LoVo (cell line): ENCODE measurements at places on chromosomes 16 and 17.

GRCh38 chr17:13490906-13491482, 110.7 kb downstream of the HS3ST3A1 start:
- DNase-seq = no peak

GRCh38 chr16:4570688-4571321, 14.7 kb downstream of the C16orf96 start:
- DNase-seq = no peak

DNA sequence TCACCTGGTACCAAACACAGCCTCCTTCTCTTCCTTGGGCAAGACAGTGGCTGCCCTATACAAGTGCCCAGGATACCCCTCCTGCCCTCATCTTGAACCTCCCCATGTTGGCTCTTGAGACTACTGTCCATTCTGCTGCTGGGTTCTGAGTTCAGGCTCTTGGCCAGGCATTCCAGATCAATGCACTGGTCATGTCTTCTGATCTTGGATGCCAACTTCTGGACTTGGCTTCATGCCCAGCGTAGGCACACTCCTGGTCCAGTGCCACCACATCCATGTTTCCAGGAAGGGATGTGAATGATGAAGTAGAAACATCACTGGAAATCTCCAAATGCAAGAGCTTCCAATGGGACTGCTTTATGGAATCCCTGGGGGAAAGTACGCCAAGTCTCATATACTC, 51.5 kb downstream of the DYNLRB2 start:
- no peak for DNase-seq

GRCh38 chr16:57867000-57867561, 64.8 kb upstream of the KIFC3 start:
- no peak for DNase-seq

- DNase-seq = no peak
These were observed 3.3 kb downstream of the SLC6A4 start for GRCh38 chr17:30232015-30232823.

DNA sequence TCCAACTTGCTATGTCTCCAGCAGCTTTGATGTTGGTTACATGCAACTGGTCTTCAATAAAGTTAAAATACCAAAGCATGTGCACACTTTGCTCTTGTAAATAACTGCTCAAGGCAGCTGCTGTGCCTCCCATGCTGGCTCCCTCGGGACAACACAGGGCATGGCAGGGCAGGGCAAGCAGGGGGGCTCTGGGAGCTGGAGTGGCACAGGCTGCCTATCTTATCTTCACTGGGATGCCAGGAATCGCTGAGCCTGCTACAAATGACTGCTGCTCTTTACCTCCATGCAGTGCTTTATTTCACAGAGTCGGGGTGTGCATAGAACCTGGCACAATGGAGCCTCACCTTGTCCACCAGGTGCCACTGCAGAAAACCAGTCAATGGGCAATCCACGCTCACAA, 21.8 kb downstream of the PEMT start:
- DNase-seq = no peak

DNA sequence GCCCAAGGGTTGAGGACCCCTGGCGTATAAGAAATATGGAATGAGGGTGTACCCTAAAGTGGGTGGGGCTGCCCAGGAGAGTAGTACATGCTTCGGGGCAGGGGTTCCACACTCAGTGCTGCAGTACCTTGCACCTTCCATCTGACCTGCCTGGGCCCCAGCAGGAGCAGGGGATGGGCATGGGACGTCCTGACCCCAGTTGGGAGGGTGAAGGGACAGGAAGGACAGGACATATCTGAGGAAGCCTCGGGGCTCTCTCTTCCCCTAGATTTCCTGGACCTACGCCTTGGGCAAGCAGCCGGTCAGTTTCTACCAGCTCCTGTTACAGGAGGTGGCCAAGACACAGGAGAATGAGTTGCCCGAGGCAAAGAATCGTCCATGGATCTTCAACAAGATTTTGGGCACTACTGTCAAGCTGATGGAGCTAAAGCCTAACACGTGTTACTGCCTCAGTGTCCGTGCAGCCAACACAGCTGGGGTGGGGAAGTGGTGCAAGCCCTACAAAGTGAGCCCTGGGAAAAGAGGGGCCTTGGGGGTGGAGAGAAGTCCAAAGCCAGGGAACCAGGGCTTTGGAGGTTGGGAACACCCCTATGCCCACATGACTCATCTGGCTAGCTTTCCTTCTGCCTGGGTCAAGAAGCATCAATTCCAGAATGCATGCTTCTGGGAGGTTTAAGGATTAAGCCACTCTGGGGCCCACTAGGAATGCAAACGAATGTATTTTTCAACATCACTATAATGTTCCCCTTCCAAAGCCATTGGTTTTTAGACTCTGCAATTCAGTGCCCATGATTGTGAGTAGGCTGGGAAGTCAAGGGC, 7.9 kb downstream of the FNDC8 start:
- DNase-seq = no peak

DNA sequence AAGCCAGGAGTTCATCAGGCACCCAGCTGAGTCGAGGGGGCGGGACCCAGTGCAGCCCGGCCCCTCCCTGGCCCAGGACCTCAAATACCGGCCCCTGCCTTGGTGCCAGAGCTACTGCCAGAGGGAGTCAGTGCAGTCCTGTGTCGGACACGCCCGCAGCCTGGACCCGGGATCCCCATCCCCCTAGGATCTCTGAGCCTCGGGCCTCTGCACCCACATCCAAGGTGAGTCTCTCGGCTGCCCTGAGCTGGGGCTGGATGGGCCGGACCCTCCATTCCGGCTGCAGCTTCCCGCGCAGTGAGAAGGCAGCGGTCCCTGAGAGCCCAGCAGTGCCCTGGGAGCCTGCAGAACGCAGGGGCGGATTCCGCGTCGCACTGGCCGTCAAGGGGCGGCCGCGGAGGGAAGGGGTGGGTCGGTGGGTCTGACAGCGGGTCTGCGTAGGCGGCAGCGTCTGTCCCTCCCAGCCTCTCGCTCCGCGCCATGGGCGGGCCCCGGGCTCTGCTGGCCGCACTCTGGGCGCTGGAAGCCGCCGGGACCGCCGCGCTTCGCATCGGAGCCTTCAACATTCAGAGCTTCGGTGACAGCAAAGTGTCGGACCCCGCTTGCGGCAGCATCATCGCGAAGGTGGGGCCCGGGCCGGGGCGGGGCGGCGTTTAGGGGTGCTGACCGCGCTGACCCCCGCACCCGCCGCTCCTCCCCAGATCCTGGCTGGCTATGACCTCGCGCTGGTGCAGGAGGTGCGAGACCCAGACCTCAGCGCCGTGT, at the start of gene DNASE1L2:
TSS of gene DNASE1L2 (plus strand) at position 108 of the 765 bp plus-strand sequence. CDS start at position 481, 373 bp downstream.
- DNase-seq = no peak

- peak; percentile 11 for DNase-seq
These were observed at the start of gene FKBP10 for GRCh38 chr17:41812381-41813151. FKBP10 (plus strand) TSS chr17:41813004; CDS start chr17:41813035, 31 bp downstream.

- DNase-seq = no peak
These were observed 29.6 kb downstream of the CALCOCO2 start for GRCh38 chr17:48860456-48860855.

- DNase-seq = no peak
These were observed at the start of gene SNX20 for GRCh38 chr16:50681021-50681885. SNX20 (minus strand) TSS chr16:50681312; CDS start chr16:50677526, 3,786 bp downstream.

DNA sequence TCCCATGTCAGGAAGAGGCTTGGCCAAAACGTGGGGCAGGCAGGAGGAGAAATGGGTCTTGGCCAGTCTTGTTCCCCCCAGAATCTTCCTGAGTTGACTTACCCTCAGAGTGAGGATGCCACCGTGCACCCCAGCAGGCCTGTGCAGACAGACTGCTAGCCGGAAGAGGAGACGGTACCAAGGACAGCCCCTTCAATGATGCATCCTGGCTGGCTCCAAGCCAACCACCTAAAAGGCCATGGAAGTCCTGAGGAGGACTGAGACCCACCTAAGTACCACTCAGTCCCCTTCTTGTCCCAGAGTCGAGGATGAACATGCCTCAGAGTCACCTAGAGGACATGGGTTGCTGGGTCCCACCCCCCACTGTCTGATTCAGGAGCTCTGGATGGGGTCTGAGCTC, 46.7 kb upstream of the RCVRN start:
- no peak for DNase-seq

GRCh38 chr17:27816946-27817345, 16.6 kb upstream of the NOS2 start:
- DNase-seq = no peak

DNA sequence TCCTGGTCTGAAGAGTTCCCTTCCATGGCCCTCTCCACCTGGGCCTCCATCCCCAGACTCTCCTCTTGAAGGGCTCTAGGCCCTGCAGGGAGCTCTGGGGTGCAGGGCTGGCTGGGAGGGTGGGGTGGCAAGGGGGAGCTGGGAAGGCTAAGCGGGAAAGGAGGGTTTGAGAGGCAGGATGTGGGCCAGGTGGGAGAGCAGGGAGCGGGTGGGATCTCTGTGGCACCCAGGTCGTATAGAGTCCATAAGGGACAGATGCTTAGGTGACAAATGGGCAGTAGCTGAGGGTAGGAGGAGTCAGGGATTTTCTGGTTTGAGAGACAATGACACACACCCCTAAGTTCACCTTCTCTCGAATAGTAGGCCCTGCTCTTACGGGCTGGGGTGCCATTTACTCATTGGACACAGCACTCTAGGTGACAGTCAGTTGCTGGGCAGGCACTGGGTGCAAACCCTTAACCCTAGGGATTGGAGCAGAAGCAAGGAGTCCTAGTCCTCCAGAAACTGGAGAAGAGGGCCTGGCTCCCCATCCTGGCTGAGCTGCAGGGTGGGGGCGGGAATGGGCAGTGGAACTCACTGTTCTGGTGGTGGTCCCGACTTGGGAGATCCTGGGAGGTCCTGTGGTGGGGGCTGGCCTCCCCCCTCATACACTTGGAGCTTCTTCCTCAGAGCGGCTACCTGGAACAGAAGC, 15.3 kb downstream of the KIF18B start:
- no peak for DNase-seq

DNA sequence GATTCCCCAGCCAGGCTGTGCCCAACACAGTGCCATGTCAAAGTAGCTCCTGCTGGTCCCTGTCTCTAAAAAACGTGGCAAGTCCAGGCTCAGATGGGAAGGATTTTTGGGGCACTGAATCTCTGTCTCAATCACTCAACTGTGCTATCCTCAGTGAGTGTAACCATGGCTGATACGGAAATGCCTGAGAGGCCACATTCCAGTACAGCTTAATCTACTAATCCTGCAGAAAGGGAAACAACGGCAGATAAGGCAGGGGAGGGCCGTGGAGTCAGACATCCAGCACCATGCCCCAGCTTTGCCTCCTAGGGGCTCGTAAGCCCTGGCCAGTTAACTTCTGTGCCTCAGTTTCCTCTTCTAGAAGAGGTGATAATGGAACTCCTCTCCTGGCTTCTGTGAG, 251.7 kb downstream of the CPPED1 start:
- DNase-seq = no peak

- DNase-seq = no peak
These were observed 19.3 kb upstream of the RBFOX3 start for GRCh38 chr17:79630126-79630525.

DNA sequence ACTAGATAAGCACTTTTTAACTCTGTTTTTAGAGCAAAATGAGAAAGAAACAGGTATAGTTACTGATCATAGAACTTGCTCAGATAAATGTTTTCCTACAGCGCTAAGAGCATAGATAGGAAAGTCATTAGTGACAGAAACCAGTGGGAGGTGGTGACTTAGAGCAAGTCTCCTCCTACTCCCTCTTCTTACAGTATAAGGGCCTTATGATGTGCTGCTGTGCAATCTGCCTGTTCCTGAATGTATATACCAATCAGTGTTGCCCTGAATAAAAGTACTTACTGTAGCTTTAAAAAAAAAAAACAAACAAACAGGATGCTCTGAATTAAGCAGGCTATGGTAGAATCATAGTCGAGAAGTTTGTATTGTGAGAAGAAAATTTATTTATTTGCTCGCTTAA, 23.3 kb upstream of the RASL10B start:
- DNase-seq = no peak

GRCh38 chr16:67301080-67301782, 21.9 kb downstream of the PLEKHG4 start:
- no peak for DNase-seq

GRCh38 chr16:11049396-11050059, 105.2 kb downstream of the CLEC16A start:
- DNase-seq = no peak

DNA sequence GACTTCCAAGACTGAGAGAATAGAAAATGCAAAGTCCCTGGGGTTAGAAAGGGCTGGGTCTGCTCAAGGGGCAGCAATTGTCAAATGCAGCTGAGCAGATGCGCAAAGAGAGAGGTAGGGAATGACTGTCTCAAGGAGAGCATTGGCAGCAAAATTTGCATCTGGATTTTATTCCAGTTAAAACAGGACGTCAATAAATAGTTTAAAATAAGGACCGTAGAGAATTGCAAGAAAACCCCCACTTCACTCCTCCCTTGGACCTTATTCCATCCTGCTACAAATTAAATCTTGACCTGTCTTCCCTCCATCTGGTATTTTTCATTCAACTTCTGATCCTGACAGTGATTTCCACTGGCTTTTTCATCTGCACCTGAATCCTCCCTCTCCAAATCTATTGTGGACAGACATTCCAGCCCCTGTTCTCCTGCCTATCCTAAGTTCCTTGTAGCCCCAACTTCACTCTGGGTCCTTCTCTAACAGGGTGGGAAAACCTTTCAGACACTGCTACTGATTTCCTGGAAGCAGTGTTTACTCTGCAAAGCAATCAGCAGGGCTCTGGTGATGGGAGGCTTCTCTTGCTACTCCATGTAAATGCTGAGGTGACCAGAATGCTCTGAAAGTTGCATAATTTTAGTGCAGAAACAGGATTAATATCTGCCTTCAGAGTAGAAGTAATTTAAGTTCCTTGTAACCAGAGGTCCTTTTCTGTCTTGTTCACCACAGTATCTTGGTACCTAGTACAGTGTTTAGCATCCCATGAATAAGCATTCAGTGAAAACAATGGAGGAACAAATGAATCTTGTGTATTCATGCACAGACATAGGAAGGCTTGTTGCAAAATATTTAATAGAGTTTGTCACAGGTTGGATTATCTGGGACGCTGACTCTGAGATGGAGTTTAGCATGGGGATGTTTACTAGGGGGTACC, 79.2 kb downstream of the CDH11 start:
- no peak for DNase-seq

- no peak for DNase-seq
These were observed 50.6 kb downstream of the MPHOSPH6 start for GRCh38 chr16:82119405-82119804.

DNA sequence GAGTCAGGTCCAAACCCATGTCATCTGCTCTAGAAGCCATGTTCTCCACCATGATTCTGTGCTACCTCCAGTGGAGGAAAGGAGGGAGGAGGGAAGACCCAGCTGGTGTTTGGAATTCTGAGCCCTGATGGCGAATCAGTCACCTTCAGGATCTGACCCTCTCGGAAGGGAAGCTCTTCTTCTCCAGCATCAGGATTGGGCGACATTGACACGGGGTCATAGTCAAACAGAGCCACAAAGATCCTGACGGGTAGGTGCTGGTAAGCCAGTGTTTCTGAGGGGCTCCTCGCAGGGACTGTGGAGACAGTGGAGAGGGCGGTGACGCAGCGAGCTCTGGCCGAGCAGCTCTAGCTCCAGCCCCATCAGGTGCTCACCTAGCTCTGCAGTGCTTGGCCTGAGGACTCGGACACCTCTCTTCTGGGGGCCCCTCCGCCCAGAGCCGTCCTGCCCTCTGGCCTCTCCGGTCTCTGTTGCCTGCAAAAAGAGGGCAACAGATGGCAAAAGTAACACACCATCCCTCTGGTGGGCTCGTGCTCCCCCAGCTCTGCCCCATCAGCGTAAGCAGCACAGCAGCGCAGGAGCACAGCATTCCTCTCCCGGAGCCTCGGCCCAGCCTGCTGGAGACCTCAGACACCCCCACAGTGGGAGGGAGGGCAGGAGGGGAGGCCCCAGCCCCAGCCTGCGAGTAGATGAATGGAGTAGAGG, 21.0 kb downstream of the TSPOAP1 start:
- DNase-seq = no peak
